ENCODE measurements at places on chromosomes 7 and 10.
A peak's percentile ranks its signal among the peaks of the same experiment; 100 is the strongest.

DNA sequence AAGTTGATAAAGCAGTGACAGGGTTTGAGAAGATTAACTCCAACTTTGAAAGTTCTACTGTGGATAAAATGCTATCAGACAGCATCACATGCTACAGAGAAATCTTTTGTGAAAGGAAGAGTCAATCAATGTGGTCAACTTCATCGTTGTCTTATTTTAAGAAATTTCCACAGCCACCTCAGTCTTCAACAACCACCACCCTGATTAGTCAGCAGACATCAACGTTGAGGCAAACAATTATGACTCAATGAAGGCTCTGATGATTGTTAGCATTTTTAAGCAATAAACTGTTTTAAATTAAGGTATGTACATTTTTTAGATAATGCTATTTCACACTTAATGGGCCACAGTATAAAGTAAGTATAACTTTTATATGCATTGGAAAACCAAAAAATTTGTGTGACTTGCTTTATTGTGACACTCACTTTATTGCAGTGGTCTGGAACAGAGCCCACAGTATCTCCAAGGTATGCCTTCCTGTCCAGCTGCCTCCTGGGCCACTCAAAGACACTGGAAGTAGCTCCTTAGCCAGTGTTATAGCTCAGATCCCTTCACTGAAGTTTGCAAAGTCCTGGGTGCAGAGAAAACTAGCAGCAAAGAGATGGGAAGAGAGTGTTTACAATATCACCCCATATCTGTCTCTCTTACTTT is 293.1 kb downstream of the ARHGAP12 start:
- H3K27ac ChIP-seq, result no peak overlapping the region
- H3K36me3 ChIP-seq, result peaks cover 2% of the 10 kb centered on the region
- no peak for DNase-seq
- no peak overlapping the region for H3K4me3 ChIP-seq

- no peaks in the 10 kb centered on the region for H3K36me3 ChIP-seq
- no peak for DNase-seq
- no peak overlapping the region for H3K27ac ChIP-seq
- no peak overlapping the region for H3K4me3 ChIP-seq
- no peaks in the 10 kb centered on the region for H3K4me1 ChIP-seq
Observed at GRCh38 chr10:17003151-17003550, 126.5 kb downstream of the CUBN start.

GRCh38 chr7:41139789-41140188 is 563.1 kb downstream of the INHBA start:
- no peak overlapping the region for H3K27ac ChIP-seq
- DNase-seq, result no peak
- H3K4me3 ChIP-seq, result no peak overlapping the region
- no peaks in the 10 kb centered on the region for H3K4me1 ChIP-seq
- no peaks in the 10 kb centered on the region for H3K36me3 ChIP-seq

GRCh38 chr10:59290448-59290847 is 71.9 kb downstream of the FAM13C start:
- no peaks in the 10 kb centered on the region for H3K4me1 ChIP-seq
- no peak overlapping the region for H3K4me3 ChIP-seq
- H3K27ac ChIP-seq, result no peak overlapping the region
- H3K27me3 ChIP-seq, result no peaks in the 10 kb centered on the region
- no peak for DNase-seq

GRCh38 chr7:130912862-130913638 is 179.0 kb upstream of the KLF14 start:
- H3K27ac ChIP-seq, result peak overlapping the region; percentile 90
- DNase-seq, result peak; percentile 54
- H3K27me3 ChIP-seq, result no peaks in the 10 kb centered on the region
- H3K4me3 ChIP-seq, result peak overlapping the region; percentile 87

DNA sequence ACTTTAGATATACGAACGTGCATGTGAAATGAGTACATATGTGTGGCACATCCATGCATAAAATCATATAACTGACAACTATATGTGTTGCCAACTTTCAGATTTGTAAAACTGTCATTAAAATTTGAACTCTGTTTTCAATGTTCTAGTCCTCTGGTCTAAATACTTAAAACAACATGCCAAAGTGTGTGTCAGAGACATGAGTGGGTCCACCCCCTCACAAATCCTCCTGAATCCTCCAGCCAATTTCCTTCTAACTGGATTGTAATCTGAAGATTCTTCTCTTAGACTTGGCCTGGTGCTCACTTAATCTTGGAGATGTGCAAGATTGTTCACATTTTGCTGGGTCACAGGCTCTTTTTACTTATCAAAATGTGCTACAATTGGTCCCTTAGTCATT is 184.1 kb downstream of the RELN start:
- H3K27me3 ChIP-seq, result no peaks in the 10 kb centered on the region
- no peak overlapping the region for H3K4me3 ChIP-seq
- H3K36me3 ChIP-seq, result no peaks in the 10 kb centered on the region
- no peak for DNase-seq
- H3K27ac ChIP-seq, result no peak overlapping the region
- no peaks in the 10 kb centered on the region for H3K4me1 ChIP-seq

- H3K36me3 ChIP-seq, result no peaks in the 10 kb centered on the region
- no peak for DNase-seq
- H3K27me3 ChIP-seq, result peaks cover 30% of the 10 kb centered on the region
- no peak overlapping the region for H3K4me3 ChIP-seq
- H3K27ac ChIP-seq, result no peak overlapping the region
- no peaks in the 10 kb centered on the region for H3K4me1 ChIP-seq
Observed at GRCh38 chr7:98626460-98627412, 9.7 kb downstream of the NPTX2 start.

DNA sequence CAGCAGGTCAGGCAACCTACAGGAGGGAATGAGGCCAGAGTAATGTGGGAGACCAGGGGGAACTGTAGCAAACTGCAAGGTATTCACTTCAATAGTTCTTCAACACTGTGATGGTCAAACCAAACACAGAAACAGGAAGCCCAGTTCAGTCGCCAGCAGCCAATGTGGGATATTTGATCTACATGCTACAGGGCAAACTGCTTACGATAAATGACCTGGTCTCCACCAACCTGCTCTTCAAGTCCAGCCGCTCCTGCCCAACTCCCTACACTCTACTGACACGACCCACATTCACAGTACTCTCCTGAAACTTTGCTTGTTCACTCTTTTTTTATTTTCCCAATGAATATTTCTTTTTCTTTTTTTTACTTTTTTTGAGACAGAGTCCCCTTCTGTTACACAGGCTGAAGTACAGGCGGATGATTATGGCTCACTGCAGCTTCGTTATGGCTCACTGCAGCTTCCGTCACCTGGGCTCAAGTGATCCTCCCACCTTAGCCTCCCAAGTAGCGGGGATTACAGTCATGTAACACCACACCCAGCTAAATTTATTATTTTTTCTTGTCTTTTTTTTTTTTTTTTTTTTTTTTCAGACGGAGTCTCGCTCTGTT is 42.1 kb downstream of the MDH2 start:
- no peak overlapping the region for H3K4me3 ChIP-seq
- H3K36me3 ChIP-seq, result no peaks in the 10 kb centered on the region
- no peak overlapping the region for H3K27ac ChIP-seq
- DNase-seq, result no peak
- no peaks in the 10 kb centered on the region for H3K4me1 ChIP-seq
- peaks cover 14% of the 10 kb centered on the region for H3K27me3 ChIP-seq

- no peaks in the 10 kb centered on the region for H3K4me1 ChIP-seq
- H3K36me3 ChIP-seq, result no peaks in the 10 kb centered on the region
- DNase-seq, result no peak
- no peaks in the 10 kb centered on the region for H3K27me3 ChIP-seq
- H3K27ac ChIP-seq, result no peak overlapping the region
- no peak overlapping the region for H3K4me3 ChIP-seq
Observed at GRCh38 chr7:19290968-19291367, 145.7 kb upstream of the FERD3L start.

Measured in activated B cell treated with CpG ODN at 0.5 μM for 24 hours (primary cell).